ENCODE measurements at places on chromosomes 1 and 21. TPM values are rescaled to one million over a fixed set of nuclear protein-coding genes. Genes with fewer than 3 reads are reported as not detected.

DNAJC28 gene
- total RNA-seq: 3.0 TPM

- DNase-seq: peak; percentile 73
These were observed 31.3 kb downstream of the CCN1 start for GRCh38 chr1:85611856-85612255.

DNA sequence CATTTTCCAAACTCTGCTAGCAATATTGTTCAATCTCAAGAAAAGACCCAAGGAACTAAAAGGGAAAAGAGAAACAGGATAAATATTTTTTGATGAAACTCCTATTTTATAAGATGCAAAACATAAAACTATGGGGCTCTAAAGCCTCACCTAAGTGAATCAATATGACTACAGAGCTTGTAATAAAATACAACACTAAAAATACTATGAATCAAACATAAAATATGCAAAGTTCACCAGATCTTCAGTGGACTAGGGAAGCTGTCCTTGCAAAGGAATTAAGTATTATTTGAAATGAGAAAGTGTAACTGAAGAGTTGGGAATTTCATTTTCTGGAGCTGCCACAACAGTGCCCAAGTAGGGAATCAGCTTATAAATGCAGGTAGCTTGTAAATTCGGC, 124.5 kb downstream of the CRB1 start:
- DNase-seq: no peak

DNA sequence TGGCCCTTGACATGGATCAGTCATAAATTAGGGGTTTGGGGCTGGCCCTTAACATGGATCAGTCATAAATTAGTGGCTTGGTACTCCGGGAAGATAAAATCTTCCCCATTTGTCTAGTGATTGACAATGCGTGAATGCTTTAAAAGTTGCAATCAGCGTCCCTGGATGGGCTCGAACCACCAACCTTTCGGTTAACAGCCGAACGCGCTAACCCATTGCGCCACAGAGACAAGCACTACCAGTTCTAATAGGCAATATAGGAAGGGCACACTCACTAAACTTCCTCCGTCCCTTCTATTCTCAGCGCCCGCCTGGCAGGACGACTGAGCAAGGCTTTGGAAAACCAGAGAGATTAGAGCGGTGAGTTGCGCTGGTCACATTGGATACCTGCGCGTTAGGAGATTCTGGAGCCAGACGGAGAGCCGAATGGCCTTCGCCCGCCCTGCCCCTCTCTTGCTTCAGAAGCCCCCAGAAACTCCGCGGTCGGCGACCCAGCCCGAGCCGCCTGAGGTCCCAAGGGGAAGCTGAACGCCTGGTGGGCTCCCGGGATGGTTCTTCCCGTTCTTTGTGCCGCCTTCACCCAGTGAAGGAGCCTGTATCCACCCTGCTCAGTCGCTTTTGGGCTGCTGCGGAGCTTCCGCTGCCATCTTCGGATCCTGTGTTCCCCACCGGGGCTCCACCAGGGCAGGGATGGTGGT, 235.9 kb downstream of the FAM72C start:
- DNase-seq: no peak

- no peak for DNase-seq
These were observed 4.2 kb downstream of the MYOG start for GRCh38 chr1:203081465-203082230.

- no peak for DNase-seq
These were observed 67.3 kb downstream of the VAV3 start for GRCh38 chr1:107897438-107898345.

- no peak for DNase-seq
These were observed 157.8 kb upstream of the JUN start for GRCh38 chr1:58941471-58942289.

DNA sequence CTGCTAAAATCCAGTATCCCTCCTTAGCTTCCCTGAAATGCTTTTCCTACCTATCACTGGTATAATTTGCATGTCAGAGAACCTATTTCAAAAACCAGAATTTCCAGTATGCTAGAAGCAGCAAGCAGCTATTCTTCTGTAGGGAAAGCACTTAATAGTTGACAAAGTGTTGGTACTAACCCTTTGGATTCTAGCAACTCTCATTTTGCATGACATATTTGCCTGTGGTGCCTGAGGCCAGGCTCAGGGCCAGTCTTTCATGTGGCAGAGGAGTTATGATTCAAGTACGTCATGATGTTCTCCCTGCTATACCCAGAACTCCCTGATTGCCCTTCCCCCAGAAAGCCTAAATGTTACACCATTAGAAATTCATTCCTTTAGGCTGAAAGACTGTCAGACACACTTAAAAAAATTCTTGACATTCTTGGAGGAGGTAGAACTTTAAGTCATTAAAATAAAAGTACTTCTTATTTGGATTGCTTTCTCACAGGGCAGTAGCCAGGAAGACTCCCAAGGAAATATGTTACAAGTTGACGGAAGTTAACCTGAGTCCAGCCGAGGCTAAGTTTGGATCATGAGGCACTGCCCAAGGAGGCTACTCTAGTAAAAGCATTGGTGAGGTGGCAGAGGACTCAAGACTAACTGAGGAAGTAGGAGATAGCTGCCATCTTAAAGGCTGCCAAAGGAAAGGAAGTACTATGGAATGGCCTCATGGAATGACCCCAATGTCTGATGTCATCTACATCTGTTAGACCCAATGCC, 298.4 kb upstream of the SPAG17 start:
- no peak for DNase-seq

- no peak for DNase-seq
These were observed 361.1 kb downstream of the TGFB2 start for GRCh38 chr1:218705911-218706893.
